ENCODE measurements at places on chromosomes 1 and 21.
A peak's percentile ranks its signal among the peaks of the same experiment; 100 is the strongest.

- DNase-seq, result no peak
Observed at GRCh38 chr1:109298666-109299557, 7.9 kb downstream of the MYBPHL start.

DNA sequence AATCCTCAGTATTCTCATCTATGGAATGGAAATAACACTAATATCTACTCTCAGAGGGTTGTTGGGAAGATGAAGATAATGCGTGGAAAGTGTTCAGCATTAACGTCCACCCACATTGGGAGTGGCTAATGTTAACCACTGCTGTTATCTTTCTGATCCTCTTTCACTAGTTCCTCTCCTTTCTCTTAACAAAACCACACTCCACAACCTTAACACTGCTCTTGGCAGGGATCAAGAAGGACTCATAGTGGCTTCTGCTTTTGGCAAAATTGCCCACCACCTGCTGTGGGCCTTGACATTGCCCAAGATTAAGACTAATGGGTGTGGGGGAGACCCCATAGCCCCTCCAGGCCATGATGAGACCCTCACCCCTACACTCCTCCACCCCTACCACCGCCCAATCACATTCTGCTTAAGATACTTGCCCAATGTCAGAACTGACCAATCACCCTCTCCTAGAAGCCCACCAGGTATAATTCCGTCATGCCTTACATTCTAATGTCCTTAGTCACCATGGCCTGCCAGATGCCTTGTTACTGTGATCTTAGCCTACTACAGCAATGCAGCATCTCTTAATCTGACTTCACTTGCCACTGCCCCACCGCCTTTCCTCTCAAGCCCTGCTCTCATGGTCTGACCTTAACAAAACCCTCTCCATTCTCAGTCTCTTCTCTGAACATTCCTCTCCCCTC is 27.1 kb downstream of the DHCR24 start:
- no peak for DNase-seq

DNA sequence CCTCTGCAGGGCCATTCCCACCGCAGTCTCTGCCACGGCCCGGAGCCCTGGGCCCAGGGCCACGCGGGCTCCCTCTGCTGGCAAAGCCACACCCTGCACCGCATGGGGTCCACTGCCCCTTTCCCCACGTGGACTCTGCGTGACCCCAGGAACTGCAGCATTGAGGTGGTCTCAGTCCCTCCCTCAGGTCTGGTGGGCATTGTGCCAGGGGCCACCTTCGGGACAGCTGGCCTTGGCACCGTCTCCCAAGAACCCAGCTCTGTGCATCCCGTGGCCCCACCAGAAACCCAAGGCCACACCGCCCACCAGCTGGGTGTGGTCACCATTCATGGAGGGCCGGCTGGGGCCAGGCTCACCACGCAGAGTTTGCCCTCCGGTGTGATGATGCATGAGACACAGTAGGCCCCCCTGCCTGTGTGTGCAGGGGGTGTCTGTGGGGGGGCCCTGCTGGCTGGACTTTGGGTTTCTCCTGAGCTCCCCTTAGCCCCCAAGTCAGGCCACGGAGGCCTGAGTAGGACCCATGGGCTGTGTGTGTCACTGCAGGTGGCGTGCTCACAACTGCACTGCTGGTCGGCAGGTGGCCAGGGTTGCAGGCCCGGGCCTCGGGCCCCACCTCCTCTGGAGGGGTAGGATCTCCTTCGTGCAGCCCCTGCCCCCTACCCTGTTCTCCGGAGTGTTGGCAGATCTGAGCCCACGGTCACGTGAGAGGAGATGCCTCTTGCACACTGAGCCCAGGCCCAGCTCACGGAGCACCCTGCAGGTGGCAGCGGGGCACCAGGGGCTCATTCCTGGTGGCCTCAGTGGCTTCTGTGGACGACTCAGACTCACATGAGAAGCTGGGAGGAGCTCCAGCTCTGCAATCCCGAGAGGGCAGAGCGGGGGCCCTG is 5.8 kb downstream of the VWA1 start:
- DNase-seq, result peak; percentile 29

GRCh38 chr1:44571712-44572571 is 102.3 kb downstream of the TMEM53 start:
- DNase-seq, result no peak

- DNase-seq, result no peak
Observed at GRCh38 chr21:45332415-45332814, 44.7 kb upstream of the POFUT2 start.

Data from stimulated activated CD8-positive, alpha-beta memory T cell treated with anti-CD3 and anti-CD28 coated beads, Interleukin-7, amount 100 ng/mL, for 1 hour (primary cell).